Right atrium auricular region (tissue), 2 donors: ENCODE measurements at places on chromosomes 2 and 18. TPM values are rescaled to one million over a fixed set of nuclear protein-coding genes. Genes with fewer than 3 reads are reported as not detected.

DNA sequence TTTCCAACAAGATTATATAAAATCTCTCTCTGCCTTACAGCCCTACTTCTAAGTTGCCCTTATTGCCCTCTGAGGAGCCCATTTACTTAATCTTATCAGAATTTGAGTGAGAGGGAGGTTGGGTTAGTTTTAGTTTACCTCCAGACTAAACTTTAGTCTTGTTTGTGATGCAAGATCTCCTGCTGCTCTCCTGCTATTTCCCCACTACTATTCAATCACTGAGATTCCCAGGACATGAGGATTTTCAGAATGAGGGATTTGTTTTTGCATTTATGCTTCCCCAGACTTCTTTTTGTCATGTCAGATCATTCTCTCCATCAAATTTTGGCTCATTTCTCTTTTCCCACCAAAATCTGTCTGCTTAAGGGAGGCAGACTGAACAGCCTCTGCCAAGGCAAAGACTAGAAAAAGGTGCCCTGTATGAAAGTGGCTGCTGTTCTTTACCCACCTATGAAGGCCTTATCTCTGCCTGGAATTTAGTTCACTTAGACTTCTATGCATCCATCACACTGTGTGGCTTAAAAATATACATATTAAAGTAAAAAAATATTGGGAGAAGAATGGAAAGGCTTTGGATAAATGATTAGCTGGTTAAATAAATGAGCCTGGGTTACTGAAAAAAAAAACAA is 401.3 kb downstream of the PID1 start:
- no peak for DNase-seq

DNA sequence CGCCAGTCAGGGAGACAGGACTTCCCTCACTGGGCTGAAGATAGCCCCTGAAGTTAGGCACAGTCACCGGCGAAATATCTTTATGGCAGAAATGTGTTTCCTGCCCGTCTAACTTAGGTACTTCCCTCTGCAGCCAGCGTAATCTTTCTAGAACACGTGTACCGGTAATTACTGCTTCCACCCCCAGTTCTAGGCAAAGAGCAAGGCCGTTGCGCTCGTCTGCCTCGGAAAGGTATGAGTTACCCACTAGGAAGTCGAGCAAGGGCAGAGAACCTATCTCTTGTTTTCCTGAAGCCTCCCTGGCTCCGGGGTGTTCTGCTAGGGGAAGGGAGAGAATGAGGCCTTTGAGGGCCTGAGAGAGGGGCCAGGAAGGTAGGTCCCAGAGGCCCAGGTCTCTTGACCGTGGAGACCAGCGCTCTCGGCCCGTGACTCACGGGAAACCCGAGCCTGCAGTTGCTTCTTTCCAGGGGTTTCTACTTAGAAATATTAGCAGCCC is 70.0 kb downstream of the TWSG1 start:
- peak; percentile 66 for DNase-seq

DNA sequence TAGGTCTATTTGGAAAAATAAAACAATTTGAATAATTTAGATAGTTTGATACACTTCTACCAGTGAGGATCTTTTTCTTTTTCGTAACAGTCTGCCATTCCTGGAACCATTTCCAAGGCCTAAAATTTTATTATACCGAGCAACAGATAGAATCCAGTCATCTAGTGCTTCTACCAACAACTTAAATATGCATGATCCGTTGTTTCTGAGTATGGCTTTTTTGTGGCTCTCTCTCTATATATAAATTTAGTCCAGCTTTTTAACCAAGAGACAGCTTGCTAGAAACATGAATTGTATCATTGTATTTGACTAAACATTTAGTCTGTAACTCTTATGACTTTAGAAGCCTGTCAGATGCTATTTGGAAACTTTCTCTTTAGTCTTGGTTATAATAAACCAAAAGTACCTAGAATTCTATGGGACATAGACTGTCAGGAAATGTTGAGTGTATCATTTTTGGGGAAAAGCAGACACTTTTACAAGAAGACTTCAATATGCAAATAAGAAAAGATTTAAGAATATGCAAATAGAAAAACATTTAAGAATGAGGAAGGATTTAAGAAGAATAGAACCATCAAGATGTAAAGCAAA is 161.4 kb downstream of the ZEB2 start:
- no peak for DNase-seq

The PRKCE gene
- total RNA-seq, result 11.8 TPM

The RTP5 gene
- not detected for total RNA-seq

The ZNF385B gene
- 23.2 TPM for total RNA-seq

The CCDC85A gene
- 2.4 TPM for total RNA-seq

The TMEM178A gene
- 2.9 TPM for total RNA-seq
